ENCODE measurements at places on chromosomes 1 and 21.

DNA sequence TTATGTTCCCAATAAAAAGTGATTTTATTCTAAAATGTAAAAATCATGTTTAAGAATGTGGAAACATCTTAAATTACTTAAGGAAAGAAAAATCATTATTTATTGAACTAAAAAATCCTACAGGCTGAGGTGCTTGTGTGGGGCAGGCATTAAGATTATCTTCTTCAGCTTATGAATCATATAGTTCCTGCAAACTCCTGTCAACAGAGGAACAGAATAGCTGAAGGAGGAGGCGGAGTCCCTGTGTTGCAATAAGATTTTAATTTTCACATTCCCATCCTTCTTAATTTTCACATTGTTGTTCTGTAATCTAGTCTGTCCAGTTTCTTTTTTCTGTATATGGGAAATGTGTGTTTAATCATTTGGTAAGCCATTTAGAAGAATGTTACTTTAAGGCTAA lies 20.6 kb upstream of the OLFML3 start:
- H3K4me1 ChIP-seq, result peaks cover 4% of the 10 kb centered on the region
- H3K27ac ChIP-seq, result no peak overlapping the region
- no peaks in the 10 kb centered on the region for H3K27me3 ChIP-seq
- no peak overlapping the region for H3K4me3 ChIP-seq
- no peak for DNase-seq

DNA sequence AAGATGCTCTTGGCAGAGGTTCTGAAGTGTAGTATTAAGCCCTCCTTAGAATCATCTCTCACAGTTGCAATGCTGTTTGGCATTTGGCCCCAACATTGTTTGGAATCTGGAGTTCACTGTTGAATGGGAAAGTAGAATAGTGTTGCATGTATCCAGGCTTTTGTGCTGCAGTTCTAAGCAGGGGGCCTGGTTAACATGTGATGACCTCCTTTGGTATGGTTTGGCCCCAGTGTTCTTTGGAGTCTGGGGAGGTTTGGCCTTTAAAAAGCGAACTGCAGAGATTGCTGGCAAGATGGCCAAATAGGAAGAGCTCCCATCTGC lies 61.8 kb upstream of the PLD5 start:
- no peaks in the 10 kb centered on the region for H3K4me1 ChIP-seq
- no peak overlapping the region for H3K27ac ChIP-seq
- no peaks in the 10 kb centered on the region for H3K36me3 ChIP-seq

GRCh38 chr1:238254935-238255334 lies 364.2 kb upstream of the ZP4 start:
- H3K27me3 ChIP-seq, result no peaks in the 10 kb centered on the region
- H3K27ac ChIP-seq, result no peak overlapping the region
- no peak overlapping the region for H3K4me3 ChIP-seq
- no peak for DNase-seq
- no peaks in the 10 kb centered on the region for H3K36me3 ChIP-seq
- H3K4me1 ChIP-seq, result no peaks in the 10 kb centered on the region

DNA sequence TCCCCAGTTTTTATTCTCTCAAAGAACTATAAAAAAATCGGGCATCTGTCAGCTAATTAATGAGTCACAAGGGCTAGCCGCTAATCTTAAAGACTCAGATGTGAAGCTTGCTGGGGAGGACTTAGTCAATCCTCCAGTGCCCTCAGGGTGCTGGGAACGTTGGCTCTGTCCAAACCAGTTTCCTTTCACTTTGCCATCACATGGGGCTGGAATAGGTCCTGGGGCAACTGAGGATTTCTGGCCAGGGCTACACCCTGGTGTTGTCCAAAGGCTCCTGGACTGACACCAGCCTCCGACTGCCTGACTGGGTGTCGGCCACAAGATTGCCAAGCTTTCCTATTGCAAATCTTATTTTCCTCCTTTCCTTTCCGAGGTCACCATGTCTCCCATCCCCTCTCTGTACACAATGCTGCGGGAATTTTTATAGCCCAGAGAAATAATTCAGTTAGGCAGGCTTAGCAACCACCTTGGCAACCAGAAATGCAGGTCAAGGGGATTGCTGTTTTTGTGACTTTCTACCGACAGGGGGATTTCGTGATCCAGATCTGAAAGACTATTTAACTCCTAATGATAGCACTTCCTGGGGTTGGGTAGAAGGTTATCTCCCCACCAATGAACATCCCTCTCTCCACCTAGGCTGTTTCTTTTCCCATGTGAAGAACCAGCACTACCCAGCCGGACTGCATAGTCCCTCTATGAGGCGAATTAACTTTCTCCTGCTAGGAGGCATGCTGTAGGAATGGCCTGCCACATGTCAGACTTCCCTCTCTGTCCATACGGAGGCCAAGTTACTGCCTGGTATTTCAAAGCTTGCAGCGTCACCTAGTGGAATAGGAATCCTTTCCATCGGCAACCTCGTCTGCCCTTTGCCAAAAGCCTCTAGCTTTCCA lies 29.9 kb upstream of the CTBS start:
- H3K4me1 ChIP-seq, result no peaks in the 10 kb centered on the region
- no peak overlapping the region for H3K4me3 ChIP-seq
- no peak overlapping the region for H3K27ac ChIP-seq
- H3K27me3 ChIP-seq, result no peaks in the 10 kb centered on the region
- H3K36me3 ChIP-seq, result no peaks in the 10 kb centered on the region

DNA sequence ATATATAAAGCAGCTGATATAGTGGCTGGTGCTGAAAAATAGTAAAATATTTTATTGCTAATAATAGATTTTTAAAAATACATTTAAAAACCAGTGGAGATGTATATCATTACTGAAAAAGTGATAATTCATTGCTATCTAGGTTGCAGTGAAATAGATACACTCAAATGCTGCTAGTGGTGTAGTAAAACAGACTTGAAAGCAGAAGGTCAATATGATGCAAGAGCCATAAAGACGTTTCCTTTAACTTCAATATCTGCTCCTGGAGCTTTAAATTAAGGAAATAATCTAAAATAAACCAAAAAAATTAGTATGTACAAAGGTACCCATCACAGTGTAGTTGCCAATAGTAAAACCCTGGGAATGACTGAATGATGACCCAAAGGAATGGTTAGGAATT lies 26.2 kb downstream of the RHEX start:
- H3K4me1 ChIP-seq, result peaks cover 8% of the 10 kb centered on the region
- H3K4me3 ChIP-seq, result no peak overlapping the region
- no peak for DNase-seq
- no peak overlapping the region for H3K27ac ChIP-seq
- H3K27me3 ChIP-seq, result no peaks in the 10 kb centered on the region
- no peaks in the 10 kb centered on the region for H3K36me3 ChIP-seq

DNA sequence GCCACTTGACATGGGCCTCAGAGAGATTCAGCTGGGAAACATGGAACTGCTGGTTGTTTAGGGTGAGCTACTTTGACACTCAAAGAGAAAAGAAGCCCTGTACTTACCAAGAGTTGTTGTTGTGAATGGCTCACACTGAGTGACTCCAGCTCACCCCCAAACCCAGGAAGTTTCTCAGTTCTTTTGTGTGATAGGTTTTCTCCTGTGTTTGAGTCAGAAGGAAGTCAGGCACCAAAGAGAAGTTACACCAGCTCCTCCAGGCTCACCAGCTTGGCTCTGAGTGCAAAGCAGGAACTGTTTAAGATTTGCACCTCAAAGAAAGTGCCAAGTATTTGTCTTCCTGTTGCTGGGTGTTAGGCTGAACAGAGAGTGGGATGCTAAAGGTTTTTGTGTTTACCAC lies 111.2 kb upstream of the PROX1 start:
- no peak overlapping the region for H3K4me3 ChIP-seq
- H3K27ac ChIP-seq, result no peak overlapping the region
- DNase-seq, result no peak
- no peaks in the 10 kb centered on the region for H3K4me1 ChIP-seq

DNA sequence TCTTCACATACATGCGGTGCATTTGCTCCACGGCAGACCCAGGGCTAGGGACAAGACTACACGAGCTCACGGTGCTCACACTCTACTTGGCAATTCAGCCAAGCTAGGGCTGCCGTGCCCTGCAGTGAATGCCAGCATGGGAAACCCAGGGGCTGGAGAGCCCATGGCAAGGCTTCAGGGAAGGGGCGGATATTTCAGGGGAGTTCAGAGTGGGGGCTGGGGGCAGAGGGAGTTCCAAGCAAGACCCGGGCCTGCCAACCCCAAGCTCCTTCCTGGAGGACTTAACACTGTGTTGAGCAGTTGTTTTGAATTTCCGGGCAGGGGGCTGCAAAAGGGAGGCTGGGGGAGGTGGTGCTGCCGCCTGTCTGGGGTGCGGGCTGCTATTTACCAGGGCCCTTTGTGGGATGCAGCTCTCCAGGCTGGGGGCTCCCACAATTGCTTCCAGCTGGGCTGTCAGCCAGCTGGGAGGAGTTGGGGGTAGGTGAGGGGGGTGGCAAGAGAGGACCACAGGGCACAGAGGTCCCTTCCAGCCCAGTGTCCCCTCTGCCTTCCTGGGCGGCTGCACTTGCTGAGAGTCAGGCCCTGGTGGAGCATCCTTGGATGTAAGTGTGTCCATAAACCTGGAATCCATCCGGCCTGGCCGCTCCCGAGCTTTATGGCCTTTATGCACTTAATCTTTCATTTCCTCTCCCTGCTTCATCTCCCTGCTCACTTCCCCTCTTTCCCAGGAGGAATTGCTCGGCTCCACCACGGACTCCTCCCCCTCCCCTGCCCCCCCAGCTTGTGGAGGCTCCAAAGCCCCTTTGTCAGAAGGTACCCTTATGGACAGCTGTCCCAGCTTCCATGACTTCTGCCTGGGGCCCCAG lies 55.8 kb upstream of the SSBP3 start:
- no peak for DNase-seq
- H3K27ac ChIP-seq, result no peak overlapping the region

GRCh38 chr21:31252091-31252490 lies 92.0 kb downstream of the TIAM1 start:
- DNase-seq, result no peak
- peaks cover 2% of the 10 kb centered on the region for H3K36me3 ChIP-seq
- no peak overlapping the region for H3K27ac ChIP-seq
- H3K4me1 ChIP-seq, result peaks cover 3% of the 10 kb centered on the region
- no peaks in the 10 kb centered on the region for H3K27me3 ChIP-seq

DNA sequence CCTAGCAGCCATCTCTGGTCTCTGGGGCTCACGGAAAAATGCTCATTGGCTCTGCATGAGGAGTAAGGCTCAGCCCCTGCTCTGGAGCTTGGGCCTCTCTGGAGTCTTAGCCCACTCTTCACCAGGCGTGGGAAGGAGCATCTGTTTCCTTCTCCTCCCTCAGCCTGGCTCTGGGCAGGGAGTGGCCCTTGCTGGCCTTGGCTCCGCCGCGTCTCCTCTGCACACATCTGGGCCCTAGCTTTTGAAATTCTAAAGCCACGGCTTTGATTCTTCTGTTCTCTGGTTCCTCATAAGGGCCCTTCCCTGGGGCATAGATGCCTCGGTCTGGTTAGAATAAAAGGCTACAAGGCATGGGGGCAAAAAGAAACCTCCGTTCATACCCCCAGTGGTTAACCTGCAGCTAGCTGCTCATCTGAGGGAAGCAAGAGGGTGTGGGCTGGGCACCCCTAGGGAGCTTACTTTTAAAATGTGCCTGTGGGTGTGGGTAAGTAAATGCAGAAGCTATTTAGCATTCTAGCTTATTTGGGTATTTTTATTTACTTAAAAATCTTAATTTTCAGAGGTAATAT lies 145.6 kb downstream of the CAMTA1 start:
- H3K4me1 ChIP-seq, result no peaks in the 10 kb centered on the region
- no peaks in the 10 kb centered on the region for H3K36me3 ChIP-seq
- DNase-seq, result no peak
- H3K4me3 ChIP-seq, result no peak overlapping the region
- peaks cover 20% of the 10 kb centered on the region for H3K27me3 ChIP-seq
